Posterior vena cava (tissue), 2 donors: ENCODE measurements at places on chromosomes 4 and X. TPM values are rescaled to one million over a fixed set of nuclear protein-coding genes. Genes with fewer than 3 reads are reported as not detected.

DNA sequence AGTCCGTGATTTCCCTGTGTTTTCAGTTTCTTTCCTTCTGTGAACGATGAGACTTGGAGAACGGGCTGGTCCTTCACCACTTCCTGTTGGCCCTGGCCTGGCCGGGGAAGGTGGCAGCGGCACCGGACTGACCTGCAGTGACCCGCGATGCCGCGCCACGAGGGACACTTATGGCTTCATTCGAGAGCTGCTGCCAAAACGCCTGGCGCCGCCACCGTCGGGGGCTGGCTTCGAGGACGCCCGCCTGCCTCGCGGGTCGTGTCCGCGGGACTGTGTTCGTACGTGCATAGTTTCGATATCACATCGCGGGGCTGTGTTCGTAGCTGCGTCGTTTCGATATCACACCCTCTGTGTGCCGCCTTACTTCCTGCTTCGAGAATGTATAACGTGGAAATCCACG lies 7.5 kb upstream of the UVSSA start:
- DNase-seq: no peak

HSFX2 gene
- not detected for total RNA-seq

LYAR gene
- total RNA-seq: 8.4 TPM

GPAT3 gene
- 4.3 TPM for total RNA-seq

LANCL3 gene
- 0.14 TPM for total RNA-seq
